Heart left ventricle (tissue), 16 donors: ENCODE measurements at places on chromosomes 2 and 18. TPM values are rescaled to one million over a fixed set of nuclear protein-coding genes. Genes with fewer than 3 reads are reported as not detected.

The LCT gene
- not detected for total RNA-seq

GRCh38 chr2:99613980-99614379 is 124.2 kb upstream of the REV1 start:
- DNase-seq: no peak

The SERPINB4 gene
- total RNA-seq: not detected

DNA sequence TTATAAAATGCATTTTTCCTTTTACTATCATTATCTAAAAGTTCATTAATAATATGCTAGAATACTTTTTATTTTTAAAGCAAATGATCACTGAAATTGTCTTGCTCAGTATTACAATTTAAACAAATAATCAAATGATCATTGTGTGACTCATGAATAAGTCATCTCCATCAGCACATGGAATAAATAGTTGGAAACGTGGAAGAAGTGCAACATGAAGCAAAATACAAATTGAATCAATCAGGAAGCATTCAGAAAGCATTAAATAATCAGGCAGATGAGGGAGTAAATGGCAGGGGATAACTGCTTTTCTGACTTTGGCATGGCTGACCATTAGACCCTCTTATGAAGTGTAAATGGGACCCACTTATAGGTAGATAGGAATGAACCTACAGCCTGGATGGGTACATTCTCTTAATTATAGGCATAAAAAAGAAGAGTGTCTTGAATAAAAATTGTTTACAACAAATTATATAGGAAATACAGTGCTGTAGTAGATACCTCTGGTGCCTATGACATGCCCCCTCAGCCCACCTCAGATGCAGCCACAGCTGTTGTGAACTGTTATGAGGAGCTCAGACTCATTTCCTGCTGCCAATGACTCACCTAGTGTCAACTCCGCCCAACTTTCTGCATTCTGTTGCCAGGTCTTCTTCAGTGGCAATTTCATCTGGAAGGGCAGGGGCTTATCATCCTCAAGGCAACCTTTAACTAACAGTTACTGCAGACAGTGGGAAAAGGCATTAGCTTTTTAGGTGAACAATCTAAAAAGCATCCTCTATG is 936.0 kb downstream of the TRIB2 start:
- no peaks in the 10 kb centered on the region for H3K36me3 ChIP-seq
- no peaks in the 10 kb centered on the region for H3K4me1 ChIP-seq
- H3K27ac ChIP-seq: no peak overlapping the region
- no peaks in the 10 kb centered on the region for H3K27me3 ChIP-seq
- DNase-seq: no peak

The TGFA gene
- 2.3 TPM for total RNA-seq

- H3K4me1 ChIP-seq: no peaks in the 10 kb centered on the region
- H3K27ac ChIP-seq: no peak overlapping the region
- H3K27me3 ChIP-seq: no peaks in the 10 kb centered on the region
- H3K4me3 ChIP-seq: no peak overlapping the region
- no peak for DNase-seq
Observed at GRCh38 chr2:6896930-6897759, 19.6 kb downstream of the RSAD2 start.

The SIX3 gene
- not detected for total RNA-seq

The HAAO gene
- 2.7 TPM for total RNA-seq

GRCh38 chr2:70639841-70640436 is 86.3 kb upstream of the TGFA start:
- H3K4me1 ChIP-seq: no peaks in the 10 kb centered on the region
- no peaks in the 10 kb centered on the region for H3K27me3 ChIP-seq
- no peak for DNase-seq
- H3K36me3 ChIP-seq: no peaks in the 10 kb centered on the region

The CAPN10 gene
- 21.9 TPM for total RNA-seq
